ENCODE measurements at places on chromosomes 5 and 9. TPM values are rescaled to one million over a fixed set of nuclear protein-coding genes. Genes with fewer than 3 reads are reported as not detected.
A peak's percentile ranks its signal among the peaks of the same experiment; 100 is the strongest.

DNA sequence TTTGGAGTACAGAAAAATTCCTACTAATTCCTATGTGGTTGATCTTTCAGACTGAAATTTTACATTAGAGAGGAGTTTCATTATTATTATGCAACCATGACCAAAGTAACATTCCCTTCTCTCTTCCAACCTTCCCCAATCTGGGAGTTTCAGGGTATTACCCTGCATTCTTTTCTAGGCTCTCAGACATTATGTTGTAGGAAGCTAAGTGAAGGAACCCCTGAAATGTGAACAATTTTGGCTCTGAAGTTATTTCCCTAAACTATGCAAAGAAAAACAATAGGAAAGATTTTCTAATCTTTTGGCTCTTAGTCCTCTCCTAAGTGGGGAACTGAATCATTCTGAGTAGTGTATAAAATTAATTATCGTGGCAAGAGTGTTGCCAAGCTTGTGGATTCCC, 63.3 kb upstream of the ZFAND5 start:
- no peak for DNase-seq

DNA sequence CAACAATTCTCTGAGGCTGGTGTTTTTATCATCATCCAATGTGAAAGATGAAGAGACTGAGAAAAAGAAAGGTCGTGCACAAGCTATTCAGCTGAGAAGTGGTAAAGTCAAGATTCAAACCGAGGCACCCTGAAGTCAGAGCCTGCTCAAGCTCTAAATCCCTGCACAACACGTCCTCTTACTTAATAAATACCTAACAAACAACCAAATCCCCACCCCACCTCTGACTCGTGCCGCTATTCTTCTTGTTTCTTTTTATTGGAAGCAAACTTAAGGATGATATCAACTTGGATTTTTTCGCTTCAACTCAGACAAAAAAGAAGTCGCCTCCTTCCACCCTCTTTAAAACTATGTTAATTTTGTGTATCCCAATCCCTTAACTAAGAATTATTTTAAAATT, 140.2 kb downstream of the CEP120 start:
- peak; percentile 70 for DNase-seq

GRCh38 chr5:9733486-9733885, 103.3 kb upstream of the TAS2R1 start:
- DNase-seq: no peak

- DNase-seq: no peak
These were observed 160.9 kb downstream of the LPAR1 start for GRCh38 chr9:110877374-110877773.

DNA sequence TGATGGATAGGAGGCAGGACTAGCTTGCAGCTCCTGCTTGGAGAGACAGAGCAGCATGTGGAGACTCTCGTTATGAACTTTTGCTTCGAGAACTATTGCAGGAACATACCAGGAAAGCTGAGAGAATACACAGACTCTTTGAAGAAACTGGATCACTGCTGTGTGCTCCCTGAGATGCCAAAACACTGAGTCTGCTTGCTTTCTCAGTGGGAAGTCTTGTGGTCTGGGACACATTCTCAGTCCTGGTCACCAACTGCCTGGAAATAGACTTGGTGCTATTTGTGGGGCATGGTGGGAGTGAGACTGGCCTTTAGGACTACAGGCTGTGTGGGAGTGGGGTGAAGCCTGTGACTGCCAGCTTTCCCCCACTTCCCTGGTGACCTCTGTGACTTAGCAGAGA, 252.6 kb downstream of the MED10 start:
- DNase-seq: no peak

DNA sequence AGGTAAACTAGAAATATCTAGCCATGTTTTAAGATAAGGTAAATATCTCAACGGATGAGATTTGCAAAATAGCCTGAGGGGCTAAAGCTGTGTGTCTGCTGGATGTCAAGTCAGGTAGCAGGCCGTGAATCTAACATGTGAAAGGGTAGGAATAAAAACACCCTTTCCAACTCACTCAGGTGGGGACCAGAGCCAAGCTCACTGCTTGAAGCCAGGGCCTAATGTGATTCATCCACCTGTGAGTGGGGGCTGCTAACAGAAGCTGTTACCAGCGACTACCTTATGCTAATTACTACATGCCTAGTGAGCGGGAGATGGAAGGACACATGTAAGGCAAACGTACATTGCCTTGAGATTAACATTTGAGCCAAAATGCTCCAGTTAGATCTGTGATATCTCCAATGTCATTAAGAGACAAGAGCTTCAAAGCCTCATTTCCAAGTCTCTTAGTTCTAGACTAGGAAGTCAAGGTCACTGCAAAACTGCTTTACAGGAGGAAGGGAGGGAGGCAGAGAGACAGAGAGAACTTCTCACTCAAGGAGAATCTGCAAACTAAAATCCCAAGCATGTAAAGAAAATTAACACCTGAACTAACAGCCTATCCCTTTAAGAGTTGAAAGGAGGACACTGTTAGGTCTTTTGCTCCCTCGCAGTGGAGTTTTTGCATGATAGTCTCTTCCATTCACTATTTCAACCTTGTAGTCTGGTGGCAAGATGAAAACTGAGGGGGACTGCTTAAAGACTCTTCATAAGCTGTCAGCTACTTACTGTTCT, 141.6 kb upstream of the RPS23 start:
- DNase-seq: no peak

GRCh38 chr9:135973277-135974219, 12.4 kb upstream of the UBAC1 start:
- DNase-seq: no peak

GRCh38 chr5:56464935-56465768, 232.0 kb upstream of the ANKRD55 start:
- no peak for DNase-seq

- DNase-seq: no peak
These were observed 5.9 kb upstream of the DELE1 start for GRCh38 chr5:141917760-141918159.

The FOXD4L6 gene
- not detected for total RNA-seq

The TOMM5 gene
- 145 TPM for total RNA-seq

The WDR31 gene
- total RNA-seq: 1.8 TPM

The HAPLN1 gene
- not detected for total RNA-seq

The NMUR2 gene
- total RNA-seq: not detected

The ZNF79 gene
- total RNA-seq: 13.5 TPM

The SPINK6 gene
- total RNA-seq: not detected

The CDH9 gene
- not detected for total RNA-seq

The TAF1L gene
- not detected for total RNA-seq

The OTP gene
- total RNA-seq: not detected

The MPDZ gene
- 62.8 TPM for total RNA-seq

The RORB gene
- total RNA-seq: 1.1 TPM

The HIGD2A gene
- 235 TPM for total RNA-seq

The TRIP13 gene
- not detected for total RNA-seq

Measured in sigmoid colon (tissue), 7 donors.